ENCODE measurements at places on chromosomes 4 and X. TPM values are rescaled to one million over a fixed set of nuclear protein-coding genes. Genes with fewer than 3 reads are reported as not detected.

Gene SPP1
- total RNA-seq: not detected

Gene ZNF718
- total RNA-seq: 6.3 TPM

- no peak overlapping the region for H3K4me3 ChIP-seq
- DNase-seq: no peak
- H3K27ac ChIP-seq: no peak overlapping the region
- H3K27me3 ChIP-seq: no peaks in the 10 kb centered on the region
- H3K36me3 ChIP-seq: no peaks in the 10 kb centered on the region
Measured at GRCh38 chrX:26889574-26889973, 573.6 kb downstream of the PPP4R3C start.

DNA sequence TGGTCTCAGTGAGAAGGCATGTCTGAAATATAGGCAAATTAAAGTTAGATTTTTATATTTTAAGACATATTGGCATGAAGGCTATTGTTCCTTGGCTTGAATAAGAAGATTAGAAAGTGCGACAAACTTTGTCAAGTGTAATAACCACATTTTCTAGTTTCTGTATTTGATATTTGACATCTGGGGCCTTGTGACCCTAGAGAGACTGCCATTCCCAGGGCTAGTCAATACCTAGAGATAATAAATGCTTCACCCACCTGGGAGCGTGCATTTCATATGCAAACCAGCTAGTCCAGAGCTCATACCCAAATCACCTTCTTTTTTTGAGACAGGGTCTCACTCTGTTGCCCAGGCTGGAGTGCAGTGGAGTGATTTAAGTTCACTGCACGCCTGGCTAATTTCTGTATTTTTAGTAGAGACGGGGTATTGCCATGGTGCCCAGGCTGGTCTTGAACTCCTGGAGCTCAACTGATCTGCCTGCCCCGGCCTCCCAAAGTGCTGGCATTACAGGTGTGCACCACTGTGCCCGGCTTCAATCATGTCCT, 62.6 kb downstream of the COQ2 start:
- H3K27me3 ChIP-seq: no peaks in the 10 kb centered on the region
- peaks cover 46% of the 10 kb centered on the region for H3K4me1 ChIP-seq
- H3K36me3 ChIP-seq: no peaks in the 10 kb centered on the region

DNA sequence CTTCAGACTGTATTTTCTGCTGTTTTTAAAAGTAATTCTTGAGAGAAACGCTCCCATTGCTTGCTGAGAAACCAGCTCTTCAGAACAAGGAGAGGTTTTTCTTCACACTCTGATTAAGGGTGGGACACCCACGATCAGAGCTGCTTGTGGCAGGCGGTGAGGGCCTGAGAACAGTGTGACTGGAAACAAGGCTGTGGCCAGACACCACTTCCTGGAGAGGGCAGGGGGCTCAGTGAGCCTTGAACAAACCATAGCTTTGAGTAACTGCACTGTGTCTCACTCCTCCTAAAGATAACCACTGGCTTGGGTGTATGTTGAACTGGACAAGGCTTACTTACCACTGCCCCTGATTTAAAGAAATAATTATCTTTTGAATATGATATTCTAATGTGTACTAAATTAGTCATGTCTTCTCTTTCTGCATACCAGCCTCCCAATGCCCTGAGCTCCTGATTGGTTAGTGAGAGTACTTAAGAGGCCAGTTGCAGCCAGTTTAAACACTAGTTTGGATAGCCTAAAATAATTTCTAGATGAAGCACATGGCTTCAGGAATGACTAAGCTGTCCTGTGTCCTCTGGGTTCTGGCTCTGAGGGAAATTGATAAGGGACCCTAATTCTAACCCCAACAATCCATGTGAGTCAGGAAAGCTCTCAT, 3.7 kb upstream of the GPR82 start:
- peaks cover 33% of the 10 kb centered on the region for H3K4me1 ChIP-seq
- no peaks in the 10 kb centered on the region for H3K27me3 ChIP-seq
- peaks cover 3% of the 10 kb centered on the region for H3K36me3 ChIP-seq
- no peak for DNase-seq
- no peak overlapping the region for H3K4me3 ChIP-seq
- no peak overlapping the region for H3K27ac ChIP-seq

DNA sequence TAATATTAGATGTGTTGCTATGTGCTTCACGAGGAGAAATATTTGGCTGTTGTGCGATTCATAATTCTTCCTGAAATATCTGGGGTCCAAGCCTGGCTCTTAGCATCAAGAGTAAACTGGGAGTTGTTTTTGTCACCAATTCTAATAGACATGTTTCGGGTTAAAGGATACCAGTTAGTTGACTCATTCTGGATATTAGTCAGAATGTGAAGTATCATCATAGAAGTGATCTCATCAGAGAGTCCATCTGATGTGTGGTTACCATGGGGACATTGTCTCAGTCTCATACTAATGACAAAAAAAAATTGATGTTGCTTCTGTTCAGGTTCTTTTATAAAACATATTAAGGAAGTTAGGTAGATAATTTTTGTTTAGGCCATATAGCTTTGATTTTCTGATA, 57.2 kb upstream of the MTMR1 start:
- peaks cover 45% of the 10 kb centered on the region for H3K36me3 ChIP-seq
- no peaks in the 10 kb centered on the region for H3K27me3 ChIP-seq
- DNase-seq: no peak
- H3K4me1 ChIP-seq: no peaks in the 10 kb centered on the region

Data from CD4-positive, alpha-beta T cell (primary cell).